ENCODE measurements at places on chromosomes 12 and 14. TPM values are rescaled to one million over a fixed set of nuclear protein-coding genes. Genes with fewer than 3 reads are reported as not detected.

Gene TAPBPL
- total RNA-seq = 7.6 TPM

Gene CALM1
- 763 TPM for total RNA-seq

Gene LMO3
- 0.39 TPM for total RNA-seq

Gene SLCO1B1
- not detected for total RNA-seq

Gene GUCY2C
- not detected for total RNA-seq

Gene LTB4R2
- total RNA-seq = 3.0 TPM

Gene CRIP1
- total RNA-seq = 5.1 TPM

Gene PPM1H
- 2.9 TPM for total RNA-seq

Gene SMIM41
- 0.07 TPM for total RNA-seq

Gene PPP1R12A
- 81.9 TPM for total RNA-seq

Gene RBP5
- not detected for total RNA-seq

Gene CELA1
- total RNA-seq = not detected

Gene MORN3
- 0.86 TPM for total RNA-seq

Data from smooth muscle cell of the pulmonary artery (primary cell).